Hepatocyte (in vitro differentiated cells): ENCODE measurements at places on chromosomes 13 and 19. TPM values are rescaled to one million over a fixed set of nuclear protein-coding genes. Genes with fewer than 3 reads are reported as not detected.
A peak's percentile ranks its signal among the peaks of the same experiment; 100 is the strongest.

The MAP2K2 gene
- total RNA-seq = 133 and 135 TPM in 2 replicates

The ANKRD24 gene
- total RNA-seq = 0.84 and 3.4 TPM in 2 replicates

- no peak overlapping the region for H3K27ac ChIP-seq
- peaks cover 29% of the 10 kb centered on the region for H3K4me1 ChIP-seq
- H3K4me3 ChIP-seq = no peak overlapping the region
- H3K36me3 ChIP-seq = no peaks in the 10 kb centered on the region
- peak; percentile 16 for DNase-seq
- no peaks in the 10 kb centered on the region for H3K27me3 ChIP-seq
Observed at GRCh38 chr19:31100981-31101380, 248.3 kb downstream of the TSHZ3 start.

GRCh38 chr13:75485286-75486062 lies 3.5 kb upstream of the TBC1D4 start:
- DNase-seq = no peak
- H3K27me3 ChIP-seq = no peaks in the 10 kb centered on the region
- H3K27ac ChIP-seq = no peak overlapping the region
- no peaks in the 10 kb centered on the region for H3K4me1 ChIP-seq
- H3K36me3 ChIP-seq = no peaks in the 10 kb centered on the region

GRCh38 chr13:50125554-50126262 lies 110.5 kb downstream of the KCNRG start:
- H3K27ac ChIP-seq = peak overlapping the region; percentile 99
- H3K27me3 ChIP-seq = peaks cover 42% of the 10 kb centered on the region
- H3K4me1 ChIP-seq = peaks cover 51% of the 10 kb centered on the region
- H3K4me3 ChIP-seq = peak overlapping the region; percentile 84
